BJ (cell line): ENCODE measurements at places on chromosomes 7 and 10.

DNA sequence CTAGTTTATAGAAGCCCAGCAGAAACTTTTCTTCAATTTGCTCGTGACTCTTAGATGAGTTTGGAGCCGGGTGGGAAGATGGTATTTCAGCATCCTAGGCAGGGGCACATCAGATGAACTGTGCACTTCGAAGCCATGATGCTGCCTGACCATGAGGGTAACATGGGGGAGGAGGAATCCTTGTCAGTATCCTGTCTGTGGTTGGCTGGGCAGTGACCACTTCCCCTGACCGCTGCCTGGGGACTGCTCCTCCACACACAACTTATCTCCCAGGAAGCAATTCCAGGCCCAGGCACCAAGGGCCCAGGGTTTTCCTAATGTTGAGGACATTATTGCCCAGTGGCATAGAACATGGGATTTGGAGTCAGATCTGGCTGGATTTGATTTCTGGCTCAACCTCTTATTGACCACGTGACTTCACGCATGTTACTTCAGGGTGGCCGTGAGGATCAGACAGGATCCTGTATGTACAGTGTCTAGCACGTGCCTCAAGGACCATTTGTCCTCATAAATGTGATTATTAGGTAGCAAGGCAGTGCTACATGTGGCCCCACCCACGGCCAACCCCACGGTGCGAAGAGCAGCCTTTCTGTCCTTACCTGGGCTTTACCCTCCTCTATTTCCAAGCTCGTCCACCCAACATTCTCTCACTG, 65.2 kb downstream of the PTPRE start:
- DNase-seq: no peak

DNA sequence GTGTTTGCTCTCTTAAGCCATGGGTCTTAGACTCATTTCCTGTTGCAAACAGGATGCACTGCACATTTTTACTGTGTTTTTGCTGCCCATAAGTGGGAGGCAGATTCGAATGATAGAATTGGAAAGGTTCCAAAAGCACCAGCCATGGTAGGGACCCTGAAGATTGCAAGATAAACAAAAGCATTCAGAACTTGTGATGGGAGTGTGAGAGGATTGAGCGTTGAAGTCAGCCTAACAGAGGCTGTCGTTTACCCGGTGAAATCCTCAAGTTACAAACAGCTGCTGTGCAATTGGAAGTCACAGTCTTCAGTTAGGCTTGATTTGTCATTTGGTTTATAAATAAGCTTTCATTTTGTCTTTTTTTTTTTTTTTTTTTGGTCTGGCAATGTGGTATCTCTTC, 192.7 kb upstream of the MKI67 start:
- no peak for DNase-seq

DNA sequence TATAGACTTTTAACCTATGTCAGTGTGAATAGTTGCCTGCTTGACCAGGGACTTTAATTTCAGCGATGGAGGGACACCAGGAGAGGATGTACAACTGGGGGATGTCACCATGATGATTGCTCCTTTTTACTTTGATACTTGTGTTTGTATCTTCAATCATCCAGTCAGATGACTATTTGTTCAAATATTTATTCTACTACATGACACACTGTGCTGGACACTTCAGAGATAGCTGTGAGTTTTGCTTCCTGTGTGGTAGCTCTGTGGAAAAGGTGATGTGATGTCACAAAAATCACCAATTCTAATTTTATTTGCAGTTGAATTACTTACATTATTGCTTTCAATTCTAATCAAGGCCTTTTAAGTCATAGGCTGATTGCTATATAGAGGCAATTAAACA, 62.7 kb upstream of the CREB5 start:
- DNase-seq: no peak

GRCh38 chr7:105622106-105622731, 40.9 kb upstream of the EFCAB10 start:
- DNase-seq: no peak

- no peak for DNase-seq
These were observed 203.4 kb downstream of the MAD1L1 start for GRCh38 chr7:2029211-2029905.

GRCh38 chr7:85014936-85015660, 171.8 kb downstream of the SEMA3D start:
- DNase-seq: no peak

DNA sequence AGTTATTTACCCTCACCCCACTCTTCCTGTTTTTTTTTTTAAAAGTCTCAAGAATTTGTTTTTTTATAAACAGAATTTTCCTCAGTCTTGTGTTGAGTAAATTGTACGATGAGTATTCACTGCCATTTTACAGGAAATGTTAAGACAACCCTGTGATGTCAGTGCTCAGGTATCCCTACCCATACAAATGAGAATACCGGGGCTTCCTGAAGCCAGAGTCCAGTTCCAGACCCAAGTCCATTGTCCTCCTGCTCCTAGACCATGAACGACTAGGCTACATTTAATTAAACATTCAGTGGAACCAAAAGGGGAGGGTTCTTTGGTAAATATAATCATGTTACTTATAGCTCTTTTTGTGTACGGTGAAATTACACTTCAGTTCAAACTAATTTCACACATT, 79.2 kb downstream of the GNAI1 start:
- DNase-seq: no peak

- DNase-seq: no peak
These were observed 145.7 kb upstream of the RHEB start for GRCh38 chr7:151665368-151665767.

- DNase-seq: peak; percentile 75
These were observed 218.3 kb downstream of the AHR start for GRCh38 chr7:17516771-17517170.
